ENCODE measurements at places on chromosomes 16 and 17.

DNA sequence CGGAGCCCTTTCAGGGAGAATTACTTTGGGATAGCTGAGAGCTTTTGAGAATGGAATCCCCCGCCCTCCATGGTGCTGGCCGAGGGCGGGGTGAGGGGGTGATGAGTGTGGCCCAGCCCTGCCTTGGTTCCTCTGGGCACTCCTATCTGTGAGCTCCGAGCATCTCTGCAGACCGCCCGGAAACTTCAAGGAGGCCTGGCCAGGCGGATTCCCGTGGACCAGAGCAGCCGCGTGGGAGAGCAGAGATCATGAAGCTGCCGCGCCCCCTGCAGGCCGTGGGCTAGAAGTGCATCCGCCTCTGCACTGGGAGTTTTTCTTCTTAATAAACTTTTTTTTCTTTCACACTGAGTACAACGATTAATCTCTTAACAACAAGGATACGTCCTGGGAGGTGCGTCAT lies 392.9 kb upstream of the EEF2KMT start:
- DNase-seq = peak; percentile 34
- no peak overlapping the region for H3K27ac ChIP-seq
- no peak overlapping the region for H3K4me3 ChIP-seq
- H3K4me1 ChIP-seq = no peaks in the 10 kb centered on the region

DNA sequence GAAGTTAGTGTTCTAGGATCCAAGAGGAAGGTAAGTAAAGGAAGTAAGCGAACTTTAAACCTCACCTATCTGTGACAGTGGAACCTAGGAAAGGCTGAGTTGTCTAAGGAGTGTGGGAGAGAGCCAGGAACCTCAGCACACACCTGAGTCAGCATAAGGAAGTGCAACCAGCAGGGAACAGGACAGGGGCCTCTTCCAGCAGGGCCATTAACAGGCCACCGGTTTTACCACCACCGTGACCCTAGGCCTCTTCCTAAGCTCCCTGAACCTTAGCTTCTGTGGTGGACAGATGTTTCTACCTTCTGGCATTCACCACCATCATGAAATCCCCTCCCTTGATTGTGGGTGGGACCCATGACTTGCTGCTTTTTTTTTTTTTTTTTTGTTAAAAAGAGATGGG lies 26.7 kb upstream of the GPATCH8 start:
- peaks cover 5% of the 10 kb centered on the region for H3K27me3 ChIP-seq
- no peak overlapping the region for H3K4me3 ChIP-seq
- H3K27ac ChIP-seq = no peak overlapping the region

GRCh38 chr16:20072146-20072873 lies 1.4 kb downstream of the GPR139 start:
- H3K27ac ChIP-seq = no peak overlapping the region
- no peak overlapping the region for H3K4me3 ChIP-seq
- no peak for DNase-seq
- no peaks in the 10 kb centered on the region for H3K36me3 ChIP-seq
- peaks cover 21% of the 10 kb centered on the region for H3K27me3 ChIP-seq

DNA sequence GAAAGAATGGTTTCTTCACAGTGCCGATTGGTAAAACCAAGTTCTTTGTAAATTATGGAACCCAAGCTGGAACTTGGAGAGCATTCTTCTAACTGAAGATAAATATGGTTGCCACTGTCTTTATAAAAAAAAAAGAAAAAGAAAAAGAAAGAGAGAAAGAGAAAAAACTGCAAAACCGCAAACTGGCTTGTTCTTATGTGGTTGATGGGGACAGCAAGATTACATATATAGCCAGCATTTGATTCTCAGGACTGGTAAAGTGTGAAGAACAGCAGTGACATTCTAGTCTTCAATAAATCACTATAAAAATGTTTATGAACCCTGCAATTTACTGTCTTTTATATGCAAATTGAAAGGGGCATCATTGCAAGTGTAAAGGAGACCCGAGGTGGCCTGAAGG lies 605.1 kb downstream of the MAF start:
- H3K27me3 ChIP-seq = no peaks in the 10 kb centered on the region
- H3K4me3 ChIP-seq = no peak overlapping the region
- peaks cover under 1% of the 10 kb centered on the region for H3K4me1 ChIP-seq
- no peak for DNase-seq
- no peak overlapping the region for H3K27ac ChIP-seq

DNA sequence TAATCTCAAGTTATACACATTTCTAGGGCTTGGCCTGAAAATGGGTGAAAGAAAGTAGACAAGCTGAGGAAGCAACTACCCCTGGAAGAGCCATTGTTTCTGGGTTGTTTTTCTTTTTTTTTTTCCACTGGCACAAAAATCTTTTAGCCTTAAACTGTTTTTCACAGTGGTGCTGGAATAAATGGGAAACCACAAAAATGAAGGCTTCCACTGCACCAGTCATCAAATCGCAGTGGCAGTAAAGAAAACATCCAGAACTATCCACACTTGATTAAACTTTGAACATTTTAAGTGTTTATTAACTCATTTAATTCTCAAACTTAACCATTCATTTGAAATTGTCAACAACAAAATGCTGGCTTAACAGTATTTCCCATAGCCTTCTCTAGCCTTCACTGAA lies 14.3 kb downstream of the CMTM4 start:
- no peaks in the 10 kb centered on the region for H3K27me3 ChIP-seq
- no peak for DNase-seq
- H3K4me3 ChIP-seq = no peak overlapping the region
- no peak overlapping the region for H3K27ac ChIP-seq
- H3K4me1 ChIP-seq = no peaks in the 10 kb centered on the region

GRCh38 chr17:35578929-35579432 lies 610 bp upstream of the PEX12 start:
- peaks cover 7% of the 10 kb centered on the region for H3K36me3 ChIP-seq
- H3K27ac ChIP-seq = peak overlapping the region; percentile 98
- DNase-seq = no peak

- peaks cover 11% of the 10 kb centered on the region for H3K27me3 ChIP-seq
- peak overlapping the region; percentile 78 for H3K4me3 ChIP-seq
- DNase-seq = peak; percentile 53
- no peak overlapping the region for H3K27ac ChIP-seq
- peaks cover 3% of the 10 kb centered on the region for H3K36me3 ChIP-seq
- H3K4me1 ChIP-seq = peaks cover 33% of the 10 kb centered on the region
Observed at GRCh38 chr16:67537636-67538591, 9.3 kb downstream of the RIPOR1 start.

- no peak overlapping the region for H3K4me3 ChIP-seq
- H3K36me3 ChIP-seq = no peaks in the 10 kb centered on the region
- DNase-seq = no peak
- no peak overlapping the region for H3K27ac ChIP-seq
- no peaks in the 10 kb centered on the region for H3K4me1 ChIP-seq
- no peaks in the 10 kb centered on the region for H3K27me3 ChIP-seq
Observed at GRCh38 chr17:54172096-54172984, 349.6 kb downstream of the KIF2B start.

DNA sequence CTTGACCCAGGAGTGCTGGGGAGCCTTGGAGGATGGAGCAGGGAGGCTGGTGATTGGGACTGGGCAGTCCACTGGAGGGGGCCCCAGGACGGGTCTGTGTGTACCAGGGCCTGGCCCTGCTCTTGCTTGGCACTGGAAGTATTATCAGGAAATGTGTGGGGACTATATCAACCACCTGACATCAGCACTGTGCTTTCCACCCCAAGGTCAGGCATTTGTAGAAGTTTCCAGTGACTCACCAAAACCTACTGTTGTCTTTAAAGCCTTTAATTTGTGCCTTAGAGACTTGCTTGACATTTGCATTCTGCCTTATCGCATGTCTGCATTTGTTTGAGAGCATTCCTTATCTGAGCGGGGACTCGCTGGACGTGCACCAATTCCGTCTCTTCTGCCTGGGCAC lies 323.1 kb downstream of the FOXL1 start:
- H3K36me3 ChIP-seq = no peaks in the 10 kb centered on the region
- no peak overlapping the region for H3K27ac ChIP-seq
- peaks cover 3% of the 10 kb centered on the region for H3K4me1 ChIP-seq
- H3K4me3 ChIP-seq = no peak overlapping the region

DNA sequence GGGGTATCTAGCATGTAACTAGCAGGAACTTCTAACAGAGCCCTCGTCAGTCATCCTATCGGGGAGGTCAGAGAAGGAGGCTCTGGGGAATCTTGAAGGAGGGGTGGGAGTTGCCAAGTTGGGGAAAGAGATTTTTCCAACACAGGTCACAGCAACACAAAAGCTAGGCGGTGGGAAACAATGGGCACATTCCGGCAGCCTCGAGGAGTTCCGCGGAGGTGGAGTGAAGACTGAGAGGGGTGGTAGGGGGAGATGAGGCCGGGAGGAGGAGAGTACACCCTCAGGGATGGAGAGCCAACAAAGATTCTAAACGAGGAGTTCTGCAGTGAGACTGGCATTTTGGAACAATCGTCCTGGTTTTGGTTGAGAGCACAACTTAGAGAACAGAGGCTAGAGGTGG lies 13.5 kb upstream of the CALB2 start:
- no peaks in the 10 kb centered on the region for H3K36me3 ChIP-seq
- no peak overlapping the region for H3K27ac ChIP-seq
- no peaks in the 10 kb centered on the region for H3K4me1 ChIP-seq
- H3K4me3 ChIP-seq = no peak overlapping the region
- no peak for DNase-seq

- H3K27ac ChIP-seq = no peak overlapping the region
- H3K4me1 ChIP-seq = no peaks in the 10 kb centered on the region
- no peak for DNase-seq
- H3K27me3 ChIP-seq = peaks cover 14% of the 10 kb centered on the region
Observed at GRCh38 chr17:50584749-50585148, 24.2 kb downstream of the CACNA1G start.

- DNase-seq = no peak
- peaks cover 3% of the 10 kb centered on the region for H3K36me3 ChIP-seq
- H3K4me3 ChIP-seq = no peak overlapping the region
- H3K27ac ChIP-seq = no peak overlapping the region
Observed at GRCh38 chr17:78648293-78648692, 71.1 kb upstream of the DNAH17 start.

DNA sequence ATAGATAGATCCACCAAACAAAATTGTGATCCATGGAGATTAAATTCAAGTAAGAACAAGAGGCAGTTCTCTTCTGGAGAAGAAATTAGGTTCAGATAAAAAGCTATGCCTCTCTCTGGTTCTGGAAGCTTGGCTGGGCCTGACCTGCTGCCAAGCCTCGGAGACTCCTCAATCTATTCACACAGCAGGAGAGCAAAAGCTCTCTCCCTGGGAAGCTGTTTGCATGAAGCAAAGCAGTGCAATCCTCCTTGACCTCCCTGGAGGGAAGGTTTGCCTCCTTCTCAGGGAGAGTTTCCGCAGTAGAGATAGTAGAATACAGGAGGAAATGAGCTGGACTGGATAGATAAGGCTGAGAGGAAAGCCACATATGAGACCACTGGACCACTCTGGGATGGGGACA lies 78.1 kb upstream of the GNAO1 start:
- no peak overlapping the region for H3K4me3 ChIP-seq
- DNase-seq = no peak
- no peaks in the 10 kb centered on the region for H3K36me3 ChIP-seq
- no peak overlapping the region for H3K27ac ChIP-seq

GRCh38 chr17:82327289-82327688 lies 6.3 kb downstream of the SECTM1 start:
- no peak overlapping the region for H3K4me3 ChIP-seq
- H3K27me3 ChIP-seq = peaks cover under 1% of the 10 kb centered on the region
- H3K27ac ChIP-seq = no peak overlapping the region
- no peaks in the 10 kb centered on the region for H3K36me3 ChIP-seq
- H3K4me1 ChIP-seq = peaks cover 20% of the 10 kb centered on the region

DNA sequence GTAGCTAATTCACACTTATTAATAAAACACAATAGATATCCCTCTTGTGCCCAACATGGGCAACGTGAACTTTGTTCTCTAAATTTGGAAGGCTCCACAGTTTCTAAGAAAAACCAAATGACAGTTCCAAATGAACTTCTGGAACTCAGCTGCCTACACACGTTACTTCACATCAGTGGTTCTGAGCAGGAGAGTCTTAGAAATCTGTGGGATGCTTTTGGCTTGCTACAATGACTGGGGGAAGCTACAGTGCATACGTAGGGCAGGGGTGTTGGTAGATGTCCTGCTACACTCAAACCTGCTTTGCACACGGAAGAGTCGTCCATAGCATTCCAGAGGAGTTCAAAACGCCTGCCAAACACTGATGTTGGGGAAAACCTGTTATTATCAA lies 8.0 kb downstream of the TXNDC11 start:
- no peak for DNase-seq
- H3K4me1 ChIP-seq = peaks cover 34% of the 10 kb centered on the region
- no peak overlapping the region for H3K27ac ChIP-seq
- no peaks in the 10 kb centered on the region for H3K27me3 ChIP-seq
- no peak overlapping the region for H3K4me3 ChIP-seq

GRCh38 chr17:68943123-68943811 lies 11.9 kb downstream of the ABCA8 start:
- no peak for DNase-seq
- H3K27me3 ChIP-seq = peaks cover 1% of the 10 kb centered on the region
- no peak overlapping the region for H3K4me3 ChIP-seq
- H3K36me3 ChIP-seq = no peaks in the 10 kb centered on the region

DNA sequence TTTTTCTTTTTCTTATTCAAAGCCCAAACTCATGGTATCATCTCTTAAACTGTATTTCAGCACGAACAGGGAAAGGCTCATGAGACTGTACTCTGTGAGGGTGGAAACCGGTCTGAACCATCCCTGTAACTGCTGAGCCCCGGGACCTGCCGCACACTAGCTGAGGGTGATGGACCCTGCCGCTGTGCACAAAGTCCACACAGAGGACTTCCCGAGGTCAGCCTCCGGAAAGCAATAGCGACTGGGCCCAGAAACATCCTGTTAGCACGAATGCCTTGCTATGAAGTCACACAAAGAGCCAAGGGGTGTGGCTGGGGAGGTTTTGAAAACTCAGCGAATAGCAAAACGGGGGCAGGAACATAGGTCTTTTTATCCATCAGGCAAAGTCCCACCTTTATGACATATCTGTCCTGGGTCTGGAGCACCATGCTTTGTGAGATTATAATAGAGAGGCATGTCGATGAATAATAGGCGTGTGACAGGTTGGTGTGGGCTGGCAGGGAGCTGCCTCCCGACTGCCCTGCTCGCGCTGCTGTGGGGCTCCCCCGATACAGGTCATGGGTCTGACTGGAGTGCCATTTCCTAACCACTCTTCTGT lies 33.4 kb downstream of the CDK5R1 start:
- no peaks in the 10 kb centered on the region for H3K27me3 ChIP-seq
- peak; percentile 72 for DNase-seq
- H3K4me3 ChIP-seq = peak overlapping the region; percentile 78
- peak overlapping the region; percentile 91 for H3K27ac ChIP-seq
- H3K36me3 ChIP-seq = peaks cover 3% of the 10 kb centered on the region

DNA sequence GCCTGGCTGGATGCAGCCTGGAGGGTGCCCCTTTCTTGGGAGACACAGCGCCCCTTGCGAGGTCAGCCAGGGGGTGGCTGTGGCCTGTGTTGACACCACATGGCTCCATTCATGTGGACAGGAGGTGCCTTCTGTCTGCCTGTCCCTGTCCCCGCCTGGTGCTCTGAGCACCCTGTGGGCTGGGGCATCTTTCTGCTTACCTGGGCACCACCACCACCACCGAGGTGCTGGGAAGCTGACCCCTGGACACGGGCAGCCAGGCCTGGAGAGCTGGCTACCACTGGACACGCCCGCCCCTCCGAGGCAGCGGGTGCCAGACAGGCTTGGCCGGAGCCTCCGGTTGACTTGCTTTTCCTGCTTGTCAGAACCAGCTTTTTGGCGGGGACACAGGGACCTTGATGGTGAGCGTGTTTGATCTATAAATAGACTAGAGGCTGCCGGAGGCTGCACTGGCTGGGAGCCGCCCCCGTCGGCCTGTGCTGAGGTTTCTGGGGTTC lies 121.3 kb upstream of the GSE1 start:
- peaks cover 2% of the 10 kb centered on the region for H3K27me3 ChIP-seq
- DNase-seq = peak; percentile 16
- H3K27ac ChIP-seq = no peak overlapping the region
- H3K4me1 ChIP-seq = peaks cover 16% of the 10 kb centered on the region
